ENCODE measurements at places on chromosomes 11 and 22.

- DNase-seq = no peak
Observed at GRCh38 chr11:20015529-20016427, 144.5 kb downstream of the DBX1 start.

DNA sequence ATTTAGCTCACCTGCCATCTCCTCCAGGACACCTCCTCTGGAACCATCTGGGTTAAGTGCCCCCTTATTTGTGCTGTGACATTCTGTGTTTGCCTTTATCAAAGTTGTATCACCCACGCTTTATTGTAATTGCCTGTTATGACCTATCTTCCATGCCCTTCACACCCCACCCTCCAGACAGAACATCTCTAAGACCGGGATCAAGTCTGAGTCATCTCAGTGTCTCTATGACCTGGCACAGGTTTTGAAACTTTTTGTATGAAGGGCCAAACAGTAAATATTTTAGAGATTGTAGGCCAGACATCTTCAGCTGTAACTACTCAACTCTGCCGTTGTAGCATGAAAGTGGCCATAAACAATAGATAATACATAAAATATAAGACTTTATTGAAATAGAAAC lies 161.8 kb downstream of the SPON1 start:
- no peak for DNase-seq

DNA sequence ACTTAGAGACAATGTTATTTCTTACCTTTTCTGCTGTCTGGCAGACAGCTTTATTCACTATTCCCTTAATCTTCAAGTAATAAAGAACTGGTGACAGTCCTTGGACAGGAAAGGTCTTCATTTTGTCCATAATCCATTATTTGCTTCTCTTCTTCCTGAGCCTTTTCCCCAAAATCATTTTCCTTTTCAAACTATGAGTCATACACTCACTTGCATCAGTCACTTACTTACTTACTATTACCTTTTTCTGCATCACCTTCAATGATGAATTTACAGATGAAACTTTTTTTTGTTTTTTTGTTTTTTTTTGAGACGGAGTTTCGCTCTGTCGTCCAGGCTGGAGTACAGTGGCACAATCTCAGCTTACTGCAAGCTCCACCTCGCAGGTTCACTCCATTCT lies 9.5 kb downstream of the METTL15 start:
- DNase-seq = no peak

- no peak for DNase-seq
Observed at GRCh38 chr22:19678949-19679521, 35.3 kb upstream of the SEPTIN5 start.

DNA sequence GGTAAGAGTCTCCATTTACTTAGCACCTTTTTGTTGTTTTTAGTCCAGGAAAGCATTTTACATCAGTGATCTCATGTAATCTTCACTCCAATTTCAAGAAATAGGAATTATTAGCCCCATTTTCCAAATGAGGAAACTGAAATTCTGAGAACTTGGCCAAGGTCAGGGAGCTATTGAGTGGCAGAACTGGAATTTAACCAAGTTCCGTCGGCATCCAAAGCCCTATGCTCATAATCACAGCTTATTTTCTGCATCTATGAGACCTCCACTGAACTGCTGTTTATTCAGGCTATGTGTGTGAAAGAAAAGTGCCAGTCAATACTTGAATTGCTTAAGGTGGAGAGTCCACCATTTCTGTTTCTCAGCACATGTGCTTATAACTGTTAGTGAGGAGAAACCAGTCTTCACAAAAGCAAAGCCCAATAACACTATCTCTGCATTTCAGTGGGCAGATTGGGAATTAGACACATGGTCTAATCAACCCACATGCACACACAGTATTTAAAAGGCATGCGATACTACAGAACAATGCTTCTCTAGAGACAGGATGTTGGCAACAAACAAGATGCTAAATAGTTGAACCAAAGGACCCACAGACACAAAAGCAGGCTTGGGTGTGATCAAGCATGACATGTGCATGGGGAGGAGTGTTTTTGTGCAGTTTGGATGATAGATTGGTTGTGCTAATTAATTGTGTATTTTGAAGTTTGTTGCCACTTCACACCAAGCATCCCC lies 780.6 kb downstream of the OPCML start:
- no peak for DNase-seq

GRCh38 chr11:8080674-8081590 lies at the start of gene TUB:
TUB (plus strand) TSS chr11:8081211; CDS start chr11:8081511, 300 bp downstream.
- no peak for DNase-seq

Measured in stimulated activated CD4-positive, alpha-beta T cell treated with anti-CD3 and anti-CD28 coated beads, TNF-alpha, amount 100 ng/mL, for 24 hours (primary cell).